IPS DF 19.7 (cell line): ENCODE measurements at places on chromosomes 5 and 9.

GRCh38 chr9:114824110-114824509 is 18.3 kb upstream of the TNFSF15 start:
- no peak for DNase-seq

GRCh38 chr5:135061001-135061400 is 27.0 kb upstream of the PITX1 start:
- no peak for DNase-seq

GRCh38 chr5:151678713-151679112 is 8.0 kb downstream of the SPARC start:
- no peak for DNase-seq

- DNase-seq: no peak
Observed at GRCh38 chr5:147093138-147093537, 141.7 kb upstream of the STK32A start.

- DNase-seq: no peak
Observed at GRCh38 chr5:160462167-160462566, 40.5 kb downstream of the PTTG1 start.

DNA sequence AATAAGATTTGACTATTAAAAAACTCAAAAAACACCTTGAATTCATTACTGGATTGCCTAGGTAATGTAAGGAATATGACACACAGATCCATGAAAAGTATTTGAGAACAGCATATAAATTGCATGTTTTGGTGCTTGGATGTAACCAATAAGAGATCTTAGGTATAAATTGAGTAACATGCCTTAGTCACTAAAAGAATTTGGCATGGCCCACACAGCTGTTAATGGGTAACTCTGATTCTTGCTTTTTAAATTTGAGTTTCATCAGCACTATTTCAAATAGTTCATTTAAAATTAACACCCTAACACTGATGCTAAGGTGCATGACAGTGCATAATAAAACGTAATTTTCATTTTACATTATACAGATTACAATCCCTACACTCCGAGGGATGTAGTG is 779.3 kb upstream of the WWC1 start:
- no peak for DNase-seq

GRCh38 chr5:140202610-140203009 is 27.6 kb downstream of the CYSTM1 start:
- DNase-seq: no peak

DNA sequence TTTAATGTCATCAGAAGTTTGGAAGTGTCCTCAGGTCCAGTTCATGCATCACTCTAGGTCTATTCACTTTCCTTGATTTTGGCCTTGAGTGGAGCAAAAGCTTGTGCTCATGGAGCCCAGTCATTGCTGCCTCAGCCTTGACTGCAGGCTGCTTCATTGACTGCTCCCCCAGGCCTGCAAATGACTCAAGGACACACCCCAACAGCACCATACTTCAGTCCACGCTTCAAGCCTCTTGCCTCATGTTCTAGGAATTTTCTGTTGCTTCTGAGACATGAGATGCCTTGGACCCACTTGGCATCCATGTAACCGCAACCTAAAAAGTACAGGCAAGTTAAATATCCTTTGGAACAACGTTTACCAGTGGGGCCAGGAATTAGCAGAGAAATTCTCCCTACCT is 193.7 kb downstream of the PIK3R1 start:
- DNase-seq: no peak

GRCh38 chr5:111606194-111606593 is 93.9 kb upstream of the STARD4 start:
- DNase-seq: no peak

- DNase-seq: no peak
Observed at GRCh38 chr5:174424219-174425053, 299.9 kb upstream of the MSX2 start.

GRCh38 chr5:71922584-71923106 is 184.6 kb upstream of the MAP1B start:
- DNase-seq: peak; percentile 48

DNA sequence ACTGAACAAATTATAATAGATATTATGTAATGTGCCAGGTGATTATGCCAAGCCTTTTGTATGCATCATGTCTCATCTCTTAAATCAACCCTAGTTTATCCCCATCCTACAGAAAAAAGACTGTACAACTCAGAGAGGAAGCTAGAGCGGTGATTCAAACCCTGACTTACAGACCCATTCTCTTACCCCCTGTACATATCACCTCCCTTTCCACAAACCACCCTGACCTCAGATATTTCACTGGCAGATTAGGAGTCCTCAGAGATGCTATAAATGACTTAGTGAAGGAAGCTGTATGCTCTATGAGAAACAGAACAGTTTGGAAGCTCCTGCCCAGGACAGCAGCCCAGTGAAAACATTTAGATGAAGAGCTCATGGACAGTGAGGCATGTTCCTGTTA is 79.1 kb upstream of the RARS1 start:
- DNase-seq: no peak

DNA sequence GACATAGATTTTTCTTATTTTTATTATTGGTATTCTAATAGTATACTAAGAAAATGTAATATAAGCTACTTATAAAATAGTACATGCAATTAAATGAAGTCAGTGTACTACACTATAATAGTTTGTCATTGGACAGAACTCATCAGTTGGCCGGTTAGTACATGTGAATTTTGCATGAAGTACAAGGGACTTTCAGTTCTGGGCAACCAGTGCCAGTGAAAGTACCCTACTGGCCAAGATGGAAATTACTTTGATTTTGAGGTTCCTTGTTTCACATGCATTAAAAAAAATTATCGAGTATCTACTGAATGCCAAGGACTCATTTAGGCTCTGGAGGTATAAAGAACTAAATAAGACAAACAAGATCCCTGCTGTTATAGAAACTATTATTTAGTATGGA is 213.4 kb upstream of the ELL2 start:
- no peak for DNase-seq

DNA sequence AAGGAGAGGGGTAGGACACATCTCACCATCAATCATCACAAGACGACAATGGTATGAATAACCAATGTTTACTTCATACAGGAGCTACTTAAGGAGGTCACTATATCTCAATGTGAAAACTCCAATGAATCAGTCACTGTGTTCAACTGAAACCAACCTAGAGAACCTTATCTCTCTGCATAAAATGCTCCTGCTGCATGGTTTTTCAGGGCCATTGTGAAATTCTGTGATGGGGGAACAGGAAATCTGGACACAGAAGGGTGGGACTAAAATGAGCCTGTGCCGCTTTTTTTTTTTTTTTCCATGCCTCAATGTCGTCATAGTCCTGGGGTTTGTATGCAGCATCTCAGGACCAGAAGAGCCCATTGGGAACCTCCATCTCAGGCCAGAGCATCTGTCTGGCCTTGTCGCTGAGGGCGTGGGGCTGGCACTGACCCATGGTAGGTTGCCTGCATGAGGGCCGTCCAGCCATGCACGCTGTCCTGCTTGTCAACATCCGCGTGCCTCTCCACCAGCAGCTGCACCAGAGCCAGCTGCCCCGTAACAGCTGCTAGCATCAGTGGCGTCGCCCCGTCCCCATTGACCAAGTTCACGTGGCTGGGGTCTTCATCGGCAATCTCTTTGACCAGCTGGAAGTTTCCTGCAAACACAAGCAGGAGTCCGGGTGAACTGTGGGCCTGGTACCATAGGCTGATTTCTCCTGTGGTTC is 12.7 kb downstream of the ANKS6 start:
- no peak for DNase-seq

GRCh38 chr9:36988848-36989247 is 45.2 kb downstream of the PAX5 start:
- no peak for DNase-seq

DNA sequence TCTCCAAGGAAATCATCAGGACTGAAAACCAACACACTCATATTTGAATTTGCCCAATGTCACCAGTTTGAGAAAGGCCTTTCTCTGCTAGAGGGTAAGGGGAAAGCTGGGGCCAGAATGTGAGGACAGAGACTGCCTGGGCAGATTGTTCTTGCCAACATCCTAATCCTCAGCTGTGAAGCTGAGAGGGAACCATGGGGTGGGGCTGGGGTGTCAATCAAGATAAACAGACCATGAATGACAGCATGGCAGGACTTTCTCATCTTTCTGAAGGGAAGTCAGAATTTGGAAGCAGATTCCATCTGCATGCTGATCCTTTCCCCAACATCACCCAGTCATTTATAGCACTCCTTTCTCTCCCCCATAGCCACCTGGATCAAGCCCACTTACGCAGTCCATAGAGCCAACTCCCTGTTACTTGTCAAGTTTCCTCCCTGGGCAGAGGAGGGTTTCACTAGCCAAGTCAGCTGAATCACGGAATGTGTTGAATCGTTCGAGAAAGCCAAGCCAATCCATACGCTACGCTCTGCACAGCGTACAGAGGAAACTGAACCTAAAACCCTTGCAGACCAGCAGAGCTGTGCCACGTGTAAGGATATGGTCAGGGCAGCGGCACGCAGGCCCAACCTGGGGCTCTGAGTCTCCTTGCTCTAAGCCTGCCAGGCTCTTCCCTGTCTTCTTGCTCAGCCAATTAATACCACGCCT is 14.9 kb downstream of the GLDC start:
- DNase-seq: no peak

- DNase-seq: no peak
Observed at GRCh38 chr5:88380332-88380731, 111.7 kb upstream of the TMEM161B start.

- no peak for DNase-seq
Observed at GRCh38 chr5:15388866-15389265, 111.1 kb upstream of the FBXL7 start.

DNA sequence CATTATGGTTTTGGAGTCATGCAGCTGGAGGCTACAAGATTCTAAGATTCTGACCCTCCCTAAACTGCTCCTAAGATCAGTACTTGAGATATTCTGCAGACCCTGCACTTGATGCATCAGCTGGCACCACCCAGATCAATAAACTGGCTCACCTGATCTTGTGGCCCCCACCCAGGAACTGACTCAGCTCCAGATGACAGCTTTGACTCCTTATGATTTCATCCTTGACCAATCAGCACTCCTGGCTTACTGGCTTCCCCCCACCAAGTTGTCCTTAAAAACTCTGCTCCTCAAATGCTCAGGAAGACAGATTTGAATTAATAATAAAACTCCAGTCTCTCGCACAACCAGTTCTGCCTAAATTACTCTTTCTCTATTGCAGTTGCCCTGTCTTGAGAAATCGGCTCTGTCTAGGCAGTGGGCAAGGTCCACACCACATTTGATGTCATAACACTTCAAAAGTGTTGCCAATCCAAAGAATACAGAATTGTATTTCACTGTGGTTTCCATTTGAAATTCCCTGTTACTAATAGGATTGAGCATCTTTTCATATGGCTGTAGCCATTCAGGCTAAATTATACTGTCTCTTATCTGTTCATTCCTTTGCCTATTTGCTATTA is 14.8 kb upstream of the SLC30A5 start:
- no peak for DNase-seq

DNA sequence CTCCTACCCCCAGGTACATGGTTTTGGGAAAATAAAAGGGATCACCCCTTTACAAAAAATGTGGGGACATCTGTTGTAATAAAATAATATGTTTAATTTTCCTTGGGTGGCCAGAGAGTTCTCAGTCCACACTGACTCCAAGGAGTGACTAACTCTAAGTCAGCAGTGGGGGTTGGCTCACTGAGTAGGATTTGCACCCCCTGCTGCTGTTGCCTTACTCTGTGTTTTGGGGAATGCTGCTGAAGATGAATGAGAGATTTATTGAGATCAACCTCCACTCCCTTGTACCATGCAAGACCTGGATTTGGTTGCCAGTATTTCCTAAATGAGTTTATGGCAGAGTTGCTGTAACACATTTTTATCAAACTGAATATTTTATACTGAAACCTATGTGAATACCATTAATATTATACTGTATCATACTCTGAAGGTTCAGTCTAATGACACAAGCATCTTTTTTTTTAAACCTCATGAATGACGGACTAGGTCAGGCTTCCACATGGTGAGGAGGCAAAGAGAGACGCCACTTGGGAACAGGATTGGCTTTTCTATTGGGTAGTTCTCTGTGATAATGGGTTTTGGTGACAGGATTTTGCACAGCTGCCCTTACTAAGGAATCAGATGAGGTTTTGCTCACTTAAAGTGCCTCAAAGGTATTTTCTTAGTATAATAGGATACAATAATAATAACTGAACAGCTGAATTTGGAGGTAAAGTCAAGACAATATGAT is 121.3 kb upstream of the OSMR start:
- DNase-seq: no peak

- DNase-seq: no peak
Observed at GRCh38 chr5:150066901-150067396, 19.4 kb downstream of the CSF1R start.

- no peak for DNase-seq
Observed at GRCh38 chr9:86821006-86821845, 126.1 kb downstream of the GAS1 start.

- DNase-seq: no peak
Observed at GRCh38 chr5:143646961-143647360, 165.0 kb upstream of the HMHB1 start.

DNA sequence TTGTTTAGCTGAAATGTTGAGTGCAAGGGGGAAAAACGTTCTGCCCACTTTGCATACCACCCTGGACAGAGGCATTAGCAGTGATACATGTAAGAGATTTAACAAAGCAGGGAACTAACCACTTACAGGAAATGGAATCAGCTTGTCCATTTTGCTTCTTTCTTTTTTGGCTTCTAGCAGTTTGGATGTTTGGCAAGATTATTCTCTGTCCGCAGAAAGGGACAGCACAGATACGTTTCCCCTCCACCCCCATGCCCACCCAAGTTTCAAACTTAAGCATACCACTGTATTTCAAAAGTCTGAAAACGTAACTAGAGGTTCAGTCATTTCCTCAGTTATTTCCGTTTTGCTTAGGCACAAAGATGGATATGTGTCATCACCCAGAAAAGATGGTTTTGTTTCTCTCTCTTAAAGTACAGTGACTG is 118.4 kb downstream of the GDNF start:
- DNase-seq: no peak

DNA sequence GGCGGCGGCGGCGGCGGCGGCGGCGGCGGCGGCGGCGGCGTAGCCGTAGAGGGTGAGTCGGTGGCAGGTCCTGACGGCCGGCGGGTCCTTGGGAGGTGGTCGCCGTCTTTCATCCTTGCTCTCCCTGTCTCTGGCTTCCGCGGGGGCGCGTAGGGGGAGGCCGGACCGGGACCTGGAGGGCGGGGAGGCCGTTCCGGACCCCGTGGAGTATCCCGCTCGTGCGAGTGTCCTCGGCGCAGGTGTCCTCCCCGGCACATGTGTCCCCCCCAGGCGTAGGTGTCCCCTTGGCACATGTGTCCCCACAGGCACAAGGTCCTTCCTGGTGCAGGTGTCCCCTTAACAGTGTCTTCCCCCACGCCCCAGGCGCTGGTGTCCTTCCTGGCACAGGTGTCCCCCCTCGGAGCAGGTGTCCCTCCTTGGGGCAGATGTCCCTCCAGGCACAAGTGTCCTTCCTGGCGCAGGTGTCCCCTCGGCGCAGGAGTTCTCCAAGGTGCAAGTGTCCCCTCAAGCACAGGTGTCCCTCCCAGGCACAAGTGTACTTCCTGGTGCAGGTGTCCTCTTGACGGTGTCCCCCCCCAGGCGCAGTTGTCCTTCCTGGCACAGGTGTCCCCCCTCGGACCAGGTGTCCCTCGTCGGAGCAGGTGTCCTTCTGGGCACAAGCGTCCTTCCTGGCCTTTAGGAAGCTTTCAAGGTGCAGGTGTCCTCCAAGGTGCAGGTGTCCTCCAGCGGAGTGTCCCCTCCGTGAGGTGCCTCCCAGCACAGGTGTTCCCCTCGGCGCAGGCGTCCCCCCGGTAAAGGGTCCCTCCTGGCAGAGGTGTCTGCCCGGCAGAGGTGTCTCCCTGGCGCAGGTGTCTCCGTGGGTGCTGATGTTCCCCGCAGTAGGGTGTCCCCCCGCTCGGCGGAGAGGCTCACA is 519 bp downstream of the EXOC3 start:
- no peak for DNase-seq

- DNase-seq: no peak
Observed at GRCh38 chr5:65760504-65761275, 38.7 kb downstream of the NLN start.
